ENCODE measurements at places on chromosomes 11 and 22.
A peak's percentile ranks its signal among the peaks of the same experiment; 100 is the strongest.

DNA sequence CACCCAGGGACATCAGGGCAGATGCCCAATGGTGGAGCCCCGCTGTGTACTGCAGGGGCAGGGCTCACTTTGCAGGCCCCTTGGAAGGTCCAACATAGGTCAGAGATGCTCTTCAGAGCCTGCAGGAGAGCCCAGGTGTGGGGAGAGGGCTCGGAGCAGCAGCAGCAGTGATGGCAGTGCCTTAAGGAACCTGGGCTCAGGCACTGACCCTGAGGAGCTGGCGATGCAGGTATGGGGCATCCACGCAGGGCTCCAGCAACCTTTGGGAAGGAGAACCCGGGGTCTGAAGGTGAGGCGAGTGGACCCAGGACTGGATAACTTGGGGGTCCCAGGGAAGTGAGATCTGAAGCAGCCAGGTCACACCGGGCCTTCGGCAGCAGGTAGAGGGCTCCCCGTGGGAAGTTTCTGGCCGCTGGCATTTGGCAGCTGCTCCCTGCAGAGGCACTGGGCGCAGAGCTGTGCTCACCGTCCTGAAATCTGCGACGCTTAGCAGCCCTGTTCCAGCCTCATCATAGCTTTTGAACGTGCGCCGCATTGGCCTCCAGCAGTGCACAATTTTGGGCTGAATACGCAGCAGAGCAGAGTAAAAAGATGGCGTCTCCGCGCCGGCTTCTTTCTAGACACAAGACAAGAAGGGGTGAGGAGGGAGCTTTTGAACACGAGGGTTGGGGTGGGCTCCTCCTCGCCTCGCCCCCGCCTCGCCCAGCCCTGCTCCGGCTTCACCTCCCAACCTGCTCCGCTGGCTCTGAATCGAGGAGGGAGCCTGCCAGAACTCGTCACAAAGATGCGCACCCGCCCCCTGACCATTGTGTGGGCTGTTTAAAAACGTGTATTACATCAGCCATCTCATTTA, 118.8 kb downstream of the MPPED1 start:
- no peaks in the 10 kb centered on the region for H3K36me3 ChIP-seq
- H3K4me3 ChIP-seq, result no peak overlapping the region
- no peak overlapping the region for H3K27ac ChIP-seq

DNA sequence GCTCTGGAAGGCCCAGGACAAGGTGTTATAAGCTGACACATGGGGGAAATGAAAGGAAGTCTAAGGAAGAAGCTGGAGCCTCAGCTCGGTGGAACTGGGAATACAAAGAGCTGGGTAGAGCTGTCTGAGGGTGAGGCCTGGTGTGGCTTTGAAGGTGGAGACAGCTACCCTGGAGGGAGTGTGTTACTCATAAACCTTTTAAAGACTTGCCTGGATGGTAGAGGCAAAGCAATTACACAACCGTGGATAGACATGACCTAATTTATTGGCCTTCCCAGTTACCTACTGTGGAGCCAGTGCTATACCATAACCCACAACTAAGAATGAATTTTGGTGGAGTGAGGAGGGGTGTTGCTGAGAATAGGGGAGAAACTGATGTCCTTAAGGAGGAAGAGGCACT, 22.6 kb downstream of the EXPH5 start:
- no peaks in the 10 kb centered on the region for H3K27me3 ChIP-seq
- H3K36me3 ChIP-seq, result no peaks in the 10 kb centered on the region
- DNase-seq, result no peak
- no peak overlapping the region for H3K4me3 ChIP-seq
- H3K27ac ChIP-seq, result no peak overlapping the region

GRCh38 chr11:113951537-113951936, 23.4 kb upstream of the HTR3A start:
- H3K27me3 ChIP-seq, result no peaks in the 10 kb centered on the region
- H3K4me3 ChIP-seq, result no peak overlapping the region
- peaks cover 12% of the 10 kb centered on the region for H3K4me1 ChIP-seq
- H3K36me3 ChIP-seq, result no peaks in the 10 kb centered on the region
- no peak overlapping the region for H3K27ac ChIP-seq

DNA sequence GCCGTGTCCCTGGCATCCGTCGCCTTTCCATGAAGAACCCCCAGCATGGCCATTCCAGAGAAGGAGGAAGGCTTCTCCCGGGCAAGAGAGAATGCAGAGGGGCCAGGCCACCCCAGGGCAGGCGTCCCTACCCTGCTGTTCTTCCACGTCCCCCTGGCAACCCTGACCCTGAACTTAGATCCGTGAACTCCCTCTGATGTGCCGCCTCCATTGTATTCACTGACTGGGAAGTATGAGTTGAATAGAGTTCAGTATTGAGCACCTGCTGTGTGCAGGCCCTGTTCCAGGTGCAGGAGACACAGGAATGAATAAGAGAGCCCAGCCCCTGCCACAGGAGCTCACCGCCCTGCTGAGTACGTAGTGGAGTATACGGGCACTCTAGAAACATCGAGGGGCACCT, 29.1 kb upstream of the RELT start:
- peaks cover 4% of the 10 kb centered on the region for H3K36me3 ChIP-seq
- no peak for DNase-seq
- no peaks in the 10 kb centered on the region for H3K4me1 ChIP-seq
- no peak overlapping the region for H3K27ac ChIP-seq
- H3K27me3 ChIP-seq, result peaks cover 5% of the 10 kb centered on the region

DNA sequence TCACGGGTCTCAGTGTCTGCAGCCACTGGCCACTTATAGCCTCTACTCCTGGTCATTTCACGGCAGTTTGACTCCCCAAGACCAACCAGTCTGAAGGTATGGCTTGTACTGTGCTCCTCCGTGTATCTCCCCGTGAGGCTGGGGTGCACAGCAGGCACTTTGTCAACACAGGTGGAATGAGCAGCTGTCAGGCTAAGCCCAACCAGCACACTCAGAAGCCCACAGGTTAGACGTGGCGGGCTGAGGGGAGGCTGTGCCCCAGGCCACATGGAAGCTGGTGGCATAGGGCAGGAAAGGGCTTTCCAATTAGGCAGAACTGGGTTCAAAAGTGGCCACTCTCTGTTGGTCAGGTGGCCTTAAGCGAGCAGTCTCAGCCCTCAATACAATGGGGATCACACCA, 7.0 kb downstream of the TP53I11 start:
- no peak overlapping the region for H3K27ac ChIP-seq
- no peaks in the 10 kb centered on the region for H3K27me3 ChIP-seq
- peaks cover 31% of the 10 kb centered on the region for H3K36me3 ChIP-seq
- peak overlapping the region; percentile 34 for H3K4me3 ChIP-seq
- no peak for DNase-seq
- peaks cover 2% of the 10 kb centered on the region for H3K4me1 ChIP-seq

- no peak for DNase-seq
- no peaks in the 10 kb centered on the region for H3K36me3 ChIP-seq
- H3K27ac ChIP-seq, result no peak overlapping the region
- H3K27me3 ChIP-seq, result no peaks in the 10 kb centered on the region
- no peak overlapping the region for H3K4me3 ChIP-seq
- H3K4me1 ChIP-seq, result no peaks in the 10 kb centered on the region
These were observed 1.4 kb upstream of the OR4D11 start for GRCh38 chr11:59501931-59502330.

- H3K4me3 ChIP-seq, result no peak overlapping the region
- no peak for DNase-seq
- H3K27ac ChIP-seq, result no peak overlapping the region
- peaks cover 9% of the 10 kb centered on the region for H3K27me3 ChIP-seq
- H3K4me1 ChIP-seq, result no peaks in the 10 kb centered on the region
These were observed 104.0 kb upstream of the IGLL5 start for GRCh38 chr22:22783575-22783974.

DNA sequence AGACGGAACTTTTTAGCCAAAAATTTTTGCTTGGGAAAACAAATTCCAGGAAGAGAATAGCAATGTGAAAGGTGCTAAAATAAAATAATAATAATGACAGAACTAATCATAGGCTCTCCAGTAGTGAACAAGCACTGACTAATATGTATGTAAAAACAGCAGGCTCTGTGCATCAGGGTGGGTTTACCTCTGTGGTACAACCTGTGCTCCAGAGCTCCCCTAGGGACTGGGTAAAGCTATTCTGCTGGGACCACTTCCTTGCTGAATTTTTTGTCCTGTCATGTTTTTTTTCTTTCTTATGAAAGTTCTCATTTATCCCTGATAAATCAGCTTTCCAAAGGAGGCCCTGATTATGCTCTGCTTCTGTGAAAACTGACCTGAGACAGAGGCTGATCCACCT, 18.8 kb downstream of the LUZP2 start:
- H3K27me3 ChIP-seq, result no peaks in the 10 kb centered on the region
- DNase-seq, result peak; percentile 33
- no peak overlapping the region for H3K4me3 ChIP-seq
- H3K36me3 ChIP-seq, result no peaks in the 10 kb centered on the region

DNA sequence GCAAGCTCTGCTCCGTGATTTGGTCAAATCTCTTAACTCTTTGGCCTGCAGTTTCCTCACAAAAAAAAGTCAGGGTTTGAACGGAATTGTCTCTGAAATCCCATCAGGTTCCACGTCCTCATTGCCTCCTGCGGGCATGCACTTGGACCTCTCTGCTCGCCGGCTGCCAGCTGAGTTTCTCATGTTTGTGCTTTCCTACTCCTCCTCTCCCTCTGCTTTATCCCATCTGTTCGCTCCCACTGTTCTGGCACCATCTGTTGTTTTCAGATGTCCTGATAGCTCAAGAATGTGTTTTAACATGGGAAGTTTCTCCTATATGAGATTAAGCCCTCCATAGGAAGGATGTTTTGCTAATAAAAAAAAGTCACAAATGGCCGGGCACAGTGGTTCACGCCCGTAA, 49.4 kb upstream of the ARHGAP42 start:
- no peaks in the 10 kb centered on the region for H3K27me3 ChIP-seq
- no peak overlapping the region for H3K27ac ChIP-seq
- H3K4me3 ChIP-seq, result no peak overlapping the region
- no peaks in the 10 kb centered on the region for H3K36me3 ChIP-seq

DNA sequence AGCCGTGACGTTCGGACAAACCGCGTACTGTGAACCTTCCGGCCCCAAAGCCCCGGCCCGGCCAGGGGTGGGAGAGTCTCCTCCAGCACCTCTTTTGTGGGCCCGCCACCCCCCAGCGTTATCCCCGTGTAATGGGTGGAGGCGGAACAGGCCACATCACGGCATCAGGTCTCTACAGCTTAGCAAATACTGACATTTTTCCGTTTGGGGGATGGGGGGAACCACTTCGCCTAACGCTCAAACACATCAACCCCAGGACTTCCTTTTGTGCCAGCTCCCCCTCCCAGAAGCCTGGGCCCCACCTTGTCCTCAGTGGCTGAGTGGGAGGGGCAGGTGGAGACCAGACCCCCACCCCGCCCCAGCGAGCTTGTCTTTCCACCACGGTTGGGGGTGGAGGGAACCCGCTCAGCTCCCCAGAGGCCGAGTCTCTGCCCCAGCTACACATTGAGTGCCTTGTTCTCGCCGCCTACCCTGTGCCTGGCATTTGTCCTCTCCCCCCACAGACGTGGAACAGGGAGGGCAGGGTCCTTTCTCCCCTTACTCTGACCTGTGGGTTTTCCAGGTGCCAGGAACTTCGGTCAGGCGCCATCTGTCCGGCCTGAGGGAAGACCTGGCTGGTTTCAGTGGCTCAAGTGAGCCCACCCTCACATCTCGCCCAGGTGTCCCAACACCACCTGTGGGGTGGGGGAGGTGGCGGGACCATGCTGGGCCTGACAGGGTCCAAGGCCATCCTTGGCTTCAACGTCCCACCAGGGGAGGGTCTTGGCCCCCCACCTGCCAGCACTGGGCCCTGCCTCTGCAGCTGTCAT, 29.6 kb downstream of the SBF1 start:
- DNase-seq, result no peak
- peaks cover 9% of the 10 kb centered on the region for H3K36me3 ChIP-seq
- no peak overlapping the region for H3K4me3 ChIP-seq
- no peaks in the 10 kb centered on the region for H3K4me1 ChIP-seq
- no peaks in the 10 kb centered on the region for H3K27me3 ChIP-seq
- H3K27ac ChIP-seq, result no peak overlapping the region

DNA sequence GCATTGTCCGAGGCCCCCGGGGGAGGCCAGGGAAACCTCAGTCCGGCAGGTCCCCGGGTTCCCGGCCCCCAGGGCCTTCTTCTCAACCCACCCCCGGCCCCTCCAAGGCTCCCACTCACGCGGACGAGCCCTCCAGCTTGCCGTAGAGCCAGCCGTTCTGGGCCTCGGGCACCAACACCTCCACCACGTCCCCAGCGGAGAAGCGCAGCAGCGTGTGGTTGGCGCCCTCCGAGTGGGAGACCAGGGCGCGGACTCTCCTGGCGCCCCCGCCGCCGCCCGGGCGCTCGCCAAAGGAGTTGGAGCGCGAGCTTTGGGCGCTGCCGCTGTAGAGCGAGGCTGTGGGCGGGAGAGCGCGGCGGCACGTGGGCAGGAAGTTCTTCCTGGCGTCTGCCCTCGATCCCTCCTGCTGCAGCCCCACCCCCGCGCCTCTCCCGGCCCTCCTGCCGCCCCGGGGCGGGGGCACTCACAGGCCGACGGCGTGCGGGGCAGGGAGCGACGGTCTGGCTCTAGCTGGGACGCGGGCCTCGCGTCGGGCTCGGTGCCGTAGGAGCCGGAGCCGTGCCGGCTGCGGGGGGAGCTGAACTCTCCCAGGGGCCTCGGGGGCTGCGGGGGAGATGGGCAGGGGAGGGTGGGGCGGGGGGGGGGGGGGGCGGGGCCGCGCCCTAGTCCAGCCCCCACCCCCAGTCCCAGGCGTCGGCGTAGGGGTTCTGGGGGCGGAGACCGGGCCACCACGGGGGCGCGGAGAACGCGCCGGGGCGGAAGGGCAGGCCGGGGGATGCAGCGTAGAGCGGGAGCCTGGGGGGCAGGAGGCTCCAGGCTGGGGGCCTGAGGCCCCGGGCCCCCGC, 4.9 kb upstream of the SLC16A8 start:
- H3K27ac ChIP-seq, result no peak overlapping the region
- no peak for DNase-seq
- no peaks in the 10 kb centered on the region for H3K4me1 ChIP-seq
- no peaks in the 10 kb centered on the region for H3K27me3 ChIP-seq

DNA sequence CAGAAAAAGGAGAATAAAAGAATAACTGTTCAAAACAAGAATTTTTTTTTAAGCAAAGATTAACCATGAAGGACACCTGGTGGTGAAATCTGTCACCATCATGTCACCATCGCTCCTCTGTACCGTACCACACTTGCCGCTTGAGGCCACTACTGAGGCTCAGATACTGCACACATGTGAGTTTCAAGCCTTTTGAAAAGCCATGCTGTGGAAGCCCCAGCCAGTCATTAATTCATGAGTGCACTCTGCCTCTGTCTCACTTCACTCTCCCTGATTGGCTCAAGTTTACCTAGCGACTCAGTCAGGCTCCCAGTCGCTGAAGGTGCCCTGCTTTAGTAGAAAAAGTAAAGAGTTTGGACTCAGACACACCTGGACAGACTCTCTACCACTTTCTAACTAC, 6.6 kb upstream of the MS4A12 start:
- H3K4me3 ChIP-seq, result no peak overlapping the region
- H3K36me3 ChIP-seq, result peaks cover 5% of the 10 kb centered on the region
- peak; percentile 74 for DNase-seq
- no peaks in the 10 kb centered on the region for H3K27me3 ChIP-seq
- H3K27ac ChIP-seq, result no peak overlapping the region
- no peaks in the 10 kb centered on the region for H3K4me1 ChIP-seq

Data from H9 (cell line).